ENCODE measurements at places on chromosomes 12 and 14.
A peak's percentile ranks its signal among the peaks of the same experiment; 100 is the strongest.

DNA sequence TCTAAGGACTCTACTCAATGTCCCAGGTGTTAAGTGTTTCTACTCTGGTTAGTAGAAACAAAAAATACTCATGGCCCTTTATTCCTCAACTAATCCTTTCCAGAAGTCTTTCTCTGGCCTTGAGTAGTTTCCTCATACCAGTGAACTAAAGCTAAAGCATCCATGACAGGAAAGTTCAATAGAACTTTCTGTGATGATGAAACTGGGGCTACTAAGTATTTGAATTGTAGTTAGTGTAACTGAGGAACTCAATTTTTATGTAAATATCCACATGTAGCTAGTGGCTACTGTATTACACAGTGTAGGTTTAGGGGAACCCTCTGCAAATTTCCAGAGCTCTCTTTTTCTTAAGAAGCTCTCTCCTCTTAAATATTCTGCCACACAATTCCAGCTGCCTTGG, 63.7 kb downstream of the R3HDM2 start:
- no peaks in the 10 kb centered on the region for H3K27me3 ChIP-seq
- no peak for DNase-seq
- peaks cover 2% of the 10 kb centered on the region for H3K4me1 ChIP-seq

DNA sequence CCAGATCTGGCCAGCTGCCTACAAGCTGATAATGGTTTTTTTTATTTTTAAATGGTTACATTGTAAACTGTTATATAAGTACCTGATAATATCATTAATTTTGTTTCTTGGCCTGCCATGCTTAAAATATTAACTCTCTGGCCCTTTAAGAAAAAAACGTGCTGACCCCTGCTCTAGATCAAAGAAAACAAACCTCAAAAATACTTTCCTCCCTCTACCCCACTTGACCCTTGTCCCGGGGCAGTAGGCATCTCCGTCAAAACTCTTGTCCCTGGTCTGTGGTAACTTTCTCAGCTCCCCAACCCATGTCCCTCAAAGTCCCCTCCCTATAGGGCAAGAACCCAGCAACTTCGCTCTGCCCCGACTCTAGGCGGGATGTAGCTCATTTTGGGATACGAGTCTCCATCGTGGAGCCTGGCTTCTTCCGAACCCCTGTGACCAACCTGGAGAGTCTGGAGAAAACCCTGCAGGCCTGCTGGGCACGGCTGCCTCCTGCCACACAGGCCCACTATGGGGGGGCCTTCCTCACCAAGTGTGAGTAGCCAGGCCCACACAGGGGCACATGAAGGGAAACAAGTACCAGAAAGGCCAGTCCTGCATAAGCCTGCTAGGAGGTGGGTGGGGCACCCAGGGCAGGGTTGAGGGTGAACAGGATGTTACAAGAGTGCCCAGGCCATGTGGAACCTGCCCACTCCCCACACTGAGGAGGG, 3.5 kb downstream of the RDH5 start:
- DNase-seq: no peak
- H3K4me3 ChIP-seq: no peak overlapping the region
- no peak overlapping the region for H3K27ac ChIP-seq
- H3K4me1 ChIP-seq: peaks cover 75% of the 10 kb centered on the region

GRCh38 chr12:59382282-59383078, 213.3 kb upstream of the SLC16A7 start:
- no peak overlapping the region for H3K4me3 ChIP-seq
- H3K4me1 ChIP-seq: peaks cover 4% of the 10 kb centered on the region
- H3K36me3 ChIP-seq: no peaks in the 10 kb centered on the region

- no peak overlapping the region for H3K4me3 ChIP-seq
- H3K4me1 ChIP-seq: peaks cover 8% of the 10 kb centered on the region
- no peaks in the 10 kb centered on the region for H3K36me3 ChIP-seq
- no peak for DNase-seq
- peak overlapping the region; percentile 67 for H3K27ac ChIP-seq
Measured at GRCh38 chr12:121709478-121709961, 3.0 kb upstream of the TMEM120B start.

- peak overlapping the region; percentile 8 for H3K27ac ChIP-seq
- peaks cover 26% of the 10 kb centered on the region for H3K36me3 ChIP-seq
- peaks cover 4% of the 10 kb centered on the region for H3K4me1 ChIP-seq
- H3K4me3 ChIP-seq: no peak overlapping the region
- no peaks in the 10 kb centered on the region for H3K27me3 ChIP-seq
- DNase-seq: no peak
Measured at GRCh38 chr14:91142214-91142668, 28.4 kb downstream of the DGLUCY start.

DNA sequence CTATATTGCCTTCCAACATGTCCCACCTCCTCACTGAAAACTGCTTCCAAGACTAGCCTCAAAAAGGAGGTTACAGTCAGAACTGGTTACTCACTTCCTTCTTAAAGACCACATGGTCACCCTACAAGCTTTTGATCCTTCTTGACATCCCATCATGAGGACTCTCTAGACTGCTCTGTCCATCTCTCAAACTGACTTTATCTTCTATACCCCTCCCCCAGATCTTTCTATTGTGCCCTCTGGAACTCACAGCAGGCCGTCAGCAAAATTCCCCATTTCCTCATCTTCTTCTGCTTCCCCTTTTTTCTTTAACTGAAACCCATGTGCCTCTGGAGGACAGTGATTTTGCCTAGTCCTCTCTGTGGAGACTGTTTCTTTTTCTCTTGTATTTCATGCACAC, 18.1 kb upstream of the IGF1 start:
- H3K27ac ChIP-seq: no peak overlapping the region
- no peak for DNase-seq
- H3K4me1 ChIP-seq: peaks cover 9% of the 10 kb centered on the region
- no peaks in the 10 kb centered on the region for H3K27me3 ChIP-seq

DNA sequence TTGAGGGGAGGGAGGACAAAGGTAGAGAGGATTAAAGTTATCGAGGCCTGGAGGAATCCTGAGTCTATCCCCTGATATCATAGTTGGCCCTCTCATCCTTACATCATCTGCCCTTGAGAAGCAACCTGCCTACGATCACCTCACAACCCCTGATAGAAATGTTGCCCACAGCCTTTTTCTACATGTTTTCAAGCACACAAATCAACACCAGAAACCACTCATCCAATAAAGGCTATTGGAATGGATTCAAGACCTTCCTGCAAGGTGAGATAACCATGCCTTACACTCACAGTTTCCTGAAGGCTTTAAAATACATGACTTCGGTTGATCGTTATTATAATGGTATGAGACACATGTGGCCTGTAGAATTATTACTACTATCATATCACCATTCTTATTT, 175.7 kb upstream of the EGLN3 start:
- no peaks in the 10 kb centered on the region for H3K4me1 ChIP-seq
- no peak for DNase-seq
- no peak overlapping the region for H3K4me3 ChIP-seq

GRCh38 chr12:109261087-109261486, 48.0 kb downstream of the FOXN4 start:
- H3K27me3 ChIP-seq: no peaks in the 10 kb centered on the region
- H3K4me3 ChIP-seq: no peak overlapping the region
- H3K36me3 ChIP-seq: peaks cover 35% of the 10 kb centered on the region
- no peak overlapping the region for H3K27ac ChIP-seq

DNA sequence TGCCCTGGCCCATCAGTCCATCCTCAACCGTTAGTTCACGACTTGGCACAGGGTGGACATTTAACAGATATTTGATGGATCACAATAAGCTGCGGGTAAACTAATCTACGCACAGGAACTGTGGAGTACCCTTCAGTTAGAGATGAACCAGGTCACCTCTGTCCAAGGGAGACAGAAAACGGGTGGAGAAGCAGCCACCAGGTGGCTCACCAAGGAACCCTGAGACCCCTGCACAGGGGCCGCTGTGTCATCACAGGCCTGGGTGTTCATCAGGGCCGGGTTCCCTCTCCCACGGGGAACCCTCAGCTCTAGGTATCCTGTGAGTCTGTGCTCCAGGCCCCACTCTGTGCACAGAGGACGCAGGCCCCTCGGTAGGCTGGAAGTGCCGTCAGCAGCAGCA, 122.2 kb downstream of the PIWIL1 start:
- H3K4me3 ChIP-seq: no peak overlapping the region
- H3K27me3 ChIP-seq: no peaks in the 10 kb centered on the region
- H3K36me3 ChIP-seq: no peaks in the 10 kb centered on the region
- no peak overlapping the region for H3K27ac ChIP-seq
